CD8-positive, alpha-beta memory T cell (primary cell): ENCODE measurements at places on chromosomes 3 and 15. TPM values are rescaled to one million over a fixed set of nuclear protein-coding genes. Genes with fewer than 3 reads are reported as not detected.

CFAP20DC gene
- total RNA-seq: 1.00 TPM

IQCF5 gene
- total RNA-seq: not detected

SAMMSON gene
- total RNA-seq: not detected

DUOXA1 gene
- total RNA-seq: not detected

SMCO1 gene
- total RNA-seq: not detected

CD276 gene
- total RNA-seq: 2.4 TPM

ERICH6 gene
- 0.39 TPM for total RNA-seq

BFSP2 gene
- not detected for total RNA-seq
